HepG2 (cell line): ENCODE measurements at places on chromosomes 11 and 22.

DNA sequence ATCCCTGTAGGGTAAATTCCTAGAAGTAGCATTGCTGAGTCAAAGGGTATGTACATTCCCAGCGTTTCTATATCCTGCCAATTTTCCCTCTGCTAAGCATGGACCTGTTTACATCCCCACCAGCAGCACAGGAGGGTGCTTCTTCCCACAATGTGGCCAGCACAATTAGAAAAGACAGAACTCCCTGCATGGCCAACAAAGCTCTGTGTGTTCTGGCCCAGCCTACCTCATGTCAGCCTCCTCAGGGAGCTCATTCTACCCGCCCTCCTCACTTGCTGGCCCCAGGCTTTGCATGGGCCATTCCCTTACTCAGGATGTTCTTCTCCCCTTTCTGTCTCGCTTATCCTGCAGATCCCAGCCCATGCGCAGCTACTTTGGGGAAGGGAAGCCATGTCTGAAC lies 186.1 kb downstream of the DSCAML1 start:
- DNase-seq = no peak

DNA sequence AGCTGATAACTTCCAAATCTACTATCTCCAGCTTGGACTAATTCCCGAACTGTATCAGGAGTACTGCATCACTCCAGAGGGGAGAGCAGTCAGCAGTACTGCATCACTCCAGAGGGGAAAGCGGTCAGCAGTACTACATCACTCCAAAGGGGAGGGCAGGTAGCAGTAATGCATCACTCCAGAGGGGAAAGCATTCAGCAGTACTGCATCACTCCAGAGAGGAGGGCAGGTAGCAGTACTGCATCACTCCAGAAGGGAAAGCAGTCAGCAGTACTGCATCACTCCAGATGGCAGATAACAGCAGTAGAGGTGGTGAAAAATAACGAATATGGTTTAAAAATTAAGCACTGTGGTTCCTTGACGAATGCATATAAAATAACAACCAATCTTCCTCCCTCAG lies 8.4 kb downstream of the CWC15 start:
- DNase-seq = no peak

- DNase-seq = peak; percentile 12
Measured at GRCh38 chr11:102810950-102811660, 13.1 kb upstream of the MMP1 start.

DNA sequence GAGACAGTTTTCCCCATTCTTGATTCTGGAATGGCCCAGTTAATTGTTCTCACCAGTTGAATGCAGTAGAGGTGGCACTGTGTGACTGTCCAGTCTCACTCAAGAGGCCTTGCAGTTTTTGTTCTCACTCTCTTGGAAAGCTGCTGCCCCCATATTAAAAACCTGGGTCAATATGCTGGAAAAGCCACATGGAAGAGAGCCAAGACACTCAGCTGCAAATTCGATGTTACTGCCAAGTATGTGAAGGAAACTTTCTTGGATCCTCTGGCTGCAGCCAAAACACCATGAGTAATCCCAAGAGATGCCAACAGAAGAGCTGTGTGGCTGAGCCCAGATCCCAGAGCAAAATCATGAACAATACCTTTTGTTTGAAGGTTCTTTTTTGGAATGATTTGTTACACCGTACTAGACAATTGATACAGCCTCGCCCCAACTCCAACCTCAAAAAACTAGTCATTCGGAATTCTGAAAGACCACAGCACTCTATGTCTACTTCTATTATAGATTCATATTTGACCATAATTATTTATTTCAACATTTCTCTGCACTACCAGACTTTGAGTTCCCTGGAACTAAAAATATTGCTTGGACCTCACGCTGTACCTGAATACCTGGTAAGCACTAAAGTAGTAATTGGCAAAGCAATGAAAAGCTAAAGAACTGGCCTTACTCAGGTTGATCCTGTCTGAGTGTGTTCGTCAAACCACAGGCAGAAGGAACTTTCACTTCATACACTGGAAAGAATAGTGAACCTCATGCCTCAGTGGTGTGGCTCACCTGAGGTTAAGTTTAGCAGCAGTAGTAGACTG lies 378.8 kb downstream of the ETS1 start:
- DNase-seq = no peak

DNA sequence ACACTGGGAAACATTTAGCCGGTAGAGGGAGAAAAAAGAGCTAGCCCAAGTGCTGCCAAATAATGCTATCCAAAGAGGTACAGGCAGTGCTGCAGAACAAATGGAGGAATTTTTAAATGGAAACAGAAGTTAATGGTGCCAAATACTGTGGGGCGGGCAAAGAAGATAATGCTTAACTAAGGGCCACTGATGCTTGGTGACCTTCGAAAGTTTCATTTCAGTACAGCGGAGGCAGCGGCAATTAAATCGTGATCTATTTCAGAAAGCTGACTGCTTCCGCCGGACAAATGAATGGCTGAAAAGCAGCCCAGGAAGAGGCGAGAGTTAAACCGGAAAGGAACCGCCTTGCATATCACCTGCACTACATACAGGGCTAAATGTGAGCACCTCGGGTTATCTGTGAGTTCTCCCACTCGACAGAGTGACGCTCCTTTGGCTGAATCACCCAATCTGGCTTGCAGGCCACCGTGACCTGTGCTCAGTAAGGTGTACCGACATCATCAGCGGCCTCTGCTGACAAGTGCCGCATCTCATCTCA lies 42.1 kb downstream of the CADM1 start:
- DNase-seq = no peak

DNA sequence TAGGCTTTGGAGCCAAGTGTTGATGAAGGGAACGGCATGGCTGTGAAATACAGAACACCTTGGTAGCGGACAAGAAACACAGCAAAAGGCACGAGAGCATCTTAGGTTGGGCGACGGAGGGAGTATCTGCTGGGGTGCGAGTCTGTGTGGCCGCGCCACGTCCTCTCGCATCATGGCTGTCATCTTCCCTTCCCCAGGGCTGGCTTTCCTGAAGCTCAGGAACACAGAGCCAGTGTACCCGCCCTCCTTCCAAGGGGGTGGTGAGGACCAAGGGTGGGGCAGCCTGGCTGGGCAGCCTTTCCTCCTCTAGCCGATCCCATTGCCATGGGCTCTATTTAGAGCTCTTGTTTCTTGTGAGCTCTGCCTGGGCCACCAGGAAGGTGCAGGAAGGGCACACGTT lies 154.4 kb downstream of the FEZ1 start:
- DNase-seq = no peak

DNA sequence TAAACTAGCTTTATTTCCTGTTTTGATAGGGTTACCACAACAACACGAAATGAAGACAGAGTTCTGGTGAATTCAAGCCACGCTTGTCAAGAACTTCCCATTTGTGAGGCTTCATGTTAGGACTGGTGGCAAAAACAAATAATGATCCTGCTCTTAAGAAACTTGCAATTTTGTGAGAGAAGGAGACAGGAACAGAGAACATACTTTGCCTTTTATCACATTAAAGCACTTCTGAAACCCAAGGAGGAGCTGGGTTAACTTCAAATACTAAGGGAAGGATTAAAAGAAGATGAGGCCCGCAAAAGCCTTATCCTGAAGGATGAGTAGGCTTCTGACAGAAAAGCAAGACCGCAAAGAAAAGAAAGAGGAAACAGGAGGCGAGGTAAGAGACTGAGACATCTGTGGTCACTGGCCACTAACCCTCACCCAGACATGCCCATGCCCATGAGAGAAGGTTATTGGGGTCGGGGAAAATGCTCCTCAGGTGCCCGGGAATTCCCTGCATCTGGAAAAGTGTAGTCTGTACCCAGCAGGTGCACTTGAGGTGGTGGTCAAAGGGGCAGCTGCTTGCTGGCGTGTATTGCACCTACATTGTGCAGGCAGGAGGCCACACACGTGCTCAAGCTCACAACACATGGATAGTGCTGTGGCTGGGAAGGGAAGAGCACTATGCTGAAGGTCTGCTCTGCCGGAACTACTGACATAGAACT lies 50.5 kb downstream of the MAPK1 start:
- DNase-seq = no peak

DNA sequence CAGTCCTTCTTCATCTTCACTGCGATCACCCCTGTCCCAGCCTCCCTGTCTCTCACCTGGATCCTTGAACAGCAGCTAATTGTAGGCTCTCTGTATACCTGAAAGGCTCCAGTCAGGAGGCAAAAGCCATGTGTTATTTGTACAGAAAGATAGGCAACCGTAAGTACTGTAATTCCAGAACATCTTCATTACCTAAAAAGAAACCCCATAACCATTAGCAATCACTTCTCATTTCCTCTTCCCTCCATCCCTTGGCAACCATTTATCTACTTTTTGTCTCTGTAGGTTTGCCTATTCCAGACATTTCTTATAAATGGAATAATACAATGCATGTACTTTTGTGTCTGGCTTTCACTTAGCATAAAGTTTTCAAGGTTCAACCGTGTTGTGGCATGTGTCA lies 17.8 kb downstream of the NAGA start:
- DNase-seq = no peak

- DNase-seq = no peak
Measured at GRCh38 chr11:121154486-121155314, 53.7 kb downstream of the TECTA start.

GRCh38 chr11:124747406-124748099 lies 4.5 kb downstream of the VSIG2 start:
- no peak for DNase-seq

- DNase-seq = no peak
Measured at GRCh38 chr11:123483466-123483865, 53.4 kb downstream of the GRAMD1B start.

GRCh38 chr11:119195680-119196079 lies 10.4 kb downstream of the NHERF4 start:
- DNase-seq = peak; percentile 43

GRCh38 chr22:17060126-17060525 lies 24.7 kb upstream of the IL17RA start:
- DNase-seq = no peak
